Lung (tissue), 17 donors: ENCODE measurements at places on chromosomes 11 and 22.

GRCh38 chr22:47798229-47798628 lies 1035.8 kb downstream of the TBC1D22A start:
- no peak for DNase-seq

DNA sequence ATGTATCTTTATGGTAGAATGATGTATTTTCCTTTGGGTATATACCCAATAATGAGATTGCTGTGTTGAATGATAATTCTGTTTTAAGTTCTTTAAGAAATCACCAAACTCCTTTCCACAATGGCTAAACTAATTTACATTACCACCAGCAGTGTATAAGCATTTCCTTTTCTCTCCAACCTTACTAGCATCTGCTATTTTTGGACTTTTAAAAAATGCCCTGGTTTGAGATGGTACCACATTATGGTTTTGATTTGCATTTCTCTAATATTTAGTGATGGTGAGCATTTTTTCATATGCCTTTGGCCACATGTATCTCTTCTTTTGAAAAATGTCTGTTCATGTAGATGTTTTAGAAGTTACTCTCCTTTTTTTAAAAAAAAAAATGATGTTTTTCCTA lies 142.0 kb downstream of the METTL15 start:
- no peak for DNase-seq

GRCh38 chr11:33994937-33995336 lies 56.6 kb upstream of the CAPRIN1 start:
- no peak for DNase-seq

GRCh38 chr11:119830400-119830799 lies 101.4 kb upstream of the NECTIN1 start:
- DNase-seq, result no peak
